ENCODE measurements at places on chromosomes 5 and 9.

DNA sequence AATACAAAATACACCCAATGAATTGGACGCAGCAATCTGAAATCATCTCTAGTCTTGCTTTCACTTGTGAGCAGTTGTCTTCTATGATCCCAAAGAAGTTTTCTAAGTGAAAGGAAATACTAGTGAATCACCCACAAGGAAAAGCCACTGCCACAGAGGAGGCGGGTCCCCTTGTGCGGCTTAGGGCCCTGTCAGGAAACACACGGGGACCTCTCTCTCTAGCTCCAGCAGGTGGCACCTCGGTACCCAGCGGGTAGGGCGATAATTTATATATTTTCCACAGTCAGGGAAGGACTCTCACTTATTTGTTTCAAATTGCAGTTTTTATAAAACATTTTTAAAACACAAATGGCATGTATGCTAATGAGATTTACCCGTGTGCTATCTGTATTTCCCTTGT is 417.1 kb downstream of the KDM4C start:
- no peaks in the 10 kb centered on the region for H3K27me3 ChIP-seq
- H3K4me1 ChIP-seq, result peaks cover 19% of the 10 kb centered on the region
- no peak overlapping the region for H3K27ac ChIP-seq
- peaks cover 33% of the 10 kb centered on the region for H3K36me3 ChIP-seq
- DNase-seq, result no peak

DNA sequence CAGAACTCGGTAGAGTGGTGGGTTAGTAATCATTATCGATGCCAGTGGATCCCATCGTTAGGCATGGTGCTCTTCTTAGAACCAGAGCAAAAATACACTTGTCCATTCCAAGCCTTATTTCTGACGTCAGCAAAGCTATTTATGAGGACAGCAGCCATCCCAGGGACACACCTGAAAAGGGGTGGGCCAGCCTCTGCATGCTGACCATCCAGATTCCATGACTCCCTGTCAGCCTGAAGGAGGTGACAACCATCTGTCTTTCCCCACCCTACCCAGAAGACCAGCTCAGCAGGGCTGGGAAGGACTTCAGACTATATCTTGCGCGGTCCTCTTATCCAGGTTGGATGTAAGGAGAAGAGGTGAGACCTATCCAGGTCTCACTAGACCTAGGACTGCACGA is 5.7 kb upstream of the NIPAL4 start:
- no peak for DNase-seq
- H3K27me3 ChIP-seq, result peaks cover 6% of the 10 kb centered on the region
- no peak overlapping the region for H3K27ac ChIP-seq
- H3K36me3 ChIP-seq, result no peaks in the 10 kb centered on the region

- DNase-seq, result no peak
- no peaks in the 10 kb centered on the region for H3K36me3 ChIP-seq
- no peak overlapping the region for H3K4me3 ChIP-seq
Measured at GRCh38 chr5:116572350-116573278, 2.0 kb downstream of the SEMA6A start.

DNA sequence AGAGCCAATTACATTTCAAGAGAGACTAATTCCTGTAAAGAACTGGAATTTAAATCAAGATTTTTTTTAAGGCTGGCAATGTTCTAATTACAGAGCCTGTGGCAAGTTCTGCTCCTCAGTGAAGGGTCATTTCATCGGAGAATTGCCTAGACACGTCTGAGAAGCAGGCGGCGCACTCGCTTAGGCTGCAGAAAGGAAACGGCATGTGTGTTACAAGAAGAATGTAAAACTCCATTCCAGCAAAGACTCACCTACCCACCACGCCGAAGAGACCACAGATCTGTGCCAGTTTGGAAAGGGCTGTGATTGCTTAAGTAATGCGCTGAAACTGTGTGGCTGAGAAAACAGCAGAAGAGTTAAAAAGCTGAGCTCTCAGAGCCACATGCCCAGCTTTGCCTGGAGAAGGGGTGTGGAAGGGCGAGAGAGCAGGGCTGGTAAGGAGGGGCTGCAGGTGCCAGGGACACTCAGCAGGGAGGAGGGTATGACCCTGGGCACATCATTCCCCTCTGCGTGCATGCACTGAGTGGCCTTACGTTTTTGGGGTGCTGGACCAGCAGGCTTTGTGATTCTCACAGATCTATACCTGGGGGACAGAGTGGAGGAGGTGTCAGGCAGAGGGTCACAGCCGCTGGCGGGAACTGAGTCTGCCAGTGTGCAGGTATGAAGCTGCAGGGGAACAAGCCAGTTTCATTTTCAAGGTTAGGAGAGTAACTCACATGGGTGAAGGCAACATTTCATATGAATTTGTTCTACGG is 17.8 kb upstream of the SLC25A51 start:
- no peaks in the 10 kb centered on the region for H3K36me3 ChIP-seq
- DNase-seq, result no peak
- H3K27ac ChIP-seq, result no peak overlapping the region
- H3K27me3 ChIP-seq, result no peaks in the 10 kb centered on the region
- no peak overlapping the region for H3K4me3 ChIP-seq
- H3K4me1 ChIP-seq, result peaks cover 2% of the 10 kb centered on the region

GRCh38 chr5:100890461-100891008 is 12.5 kb downstream of the ST8SIA4 start:
- H3K4me3 ChIP-seq, result peak overlapping the region; percentile 80
- DNase-seq, result no peak
- peak overlapping the region; percentile 92 for H3K27ac ChIP-seq
- peaks cover 51% of the 10 kb centered on the region for H3K4me1 ChIP-seq
- peaks cover 43% of the 10 kb centered on the region for H3K36me3 ChIP-seq

GRCh38 chr9:112532427-112532826 is 45.8 kb downstream of the KIAA1958 start:
- H3K36me3 ChIP-seq, result no peaks in the 10 kb centered on the region
- DNase-seq, result peak; percentile 34
- H3K27me3 ChIP-seq, result no peaks in the 10 kb centered on the region
- H3K27ac ChIP-seq, result no peak overlapping the region
- H3K4me1 ChIP-seq, result no peaks in the 10 kb centered on the region

- no peak overlapping the region for H3K4me3 ChIP-seq
- no peak overlapping the region for H3K27ac ChIP-seq
- no peaks in the 10 kb centered on the region for H3K4me1 ChIP-seq
Measured at GRCh38 chr9:73667749-73668148, 516.1 kb downstream of the ANXA1 start.

DNA sequence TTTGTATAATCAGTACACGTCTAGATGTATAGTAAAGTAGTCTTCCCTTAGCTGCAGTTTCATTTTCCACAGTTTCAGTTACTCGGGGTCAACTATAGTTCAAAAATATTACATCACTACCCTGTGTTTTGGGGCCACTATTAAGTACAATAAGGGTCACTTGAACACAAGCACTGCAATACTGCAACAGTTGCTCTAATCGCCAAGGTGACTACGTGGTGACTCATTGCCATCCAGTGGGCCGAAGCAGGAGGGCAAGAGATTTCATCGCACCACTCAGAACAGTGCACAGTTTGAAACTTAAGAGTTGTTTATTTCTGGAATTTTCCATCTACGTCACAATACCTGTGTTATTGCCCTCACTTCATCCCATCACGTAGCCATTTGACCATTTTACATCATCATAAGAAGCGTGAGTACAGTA is at the start of gene ARL14EPL:
TSS of gene ARL14EPL (plus strand) at position 379 of the 424 bp plus-strand sequence. CDS start 18,994 bp downstream, outside the sequence.
- no peaks in the 10 kb centered on the region for H3K36me3 ChIP-seq
- H3K4me3 ChIP-seq, result no peak within 1 kb of the TSS
- no peak for DNase-seq
- H3K27ac ChIP-seq, result no peak within 1 kb of the TSS
- no peaks in the 10 kb centered on the region for H3K4me1 ChIP-seq
- peaks cover 9% of the 10 kb centered on the region for H3K27me3 ChIP-seq

DNA sequence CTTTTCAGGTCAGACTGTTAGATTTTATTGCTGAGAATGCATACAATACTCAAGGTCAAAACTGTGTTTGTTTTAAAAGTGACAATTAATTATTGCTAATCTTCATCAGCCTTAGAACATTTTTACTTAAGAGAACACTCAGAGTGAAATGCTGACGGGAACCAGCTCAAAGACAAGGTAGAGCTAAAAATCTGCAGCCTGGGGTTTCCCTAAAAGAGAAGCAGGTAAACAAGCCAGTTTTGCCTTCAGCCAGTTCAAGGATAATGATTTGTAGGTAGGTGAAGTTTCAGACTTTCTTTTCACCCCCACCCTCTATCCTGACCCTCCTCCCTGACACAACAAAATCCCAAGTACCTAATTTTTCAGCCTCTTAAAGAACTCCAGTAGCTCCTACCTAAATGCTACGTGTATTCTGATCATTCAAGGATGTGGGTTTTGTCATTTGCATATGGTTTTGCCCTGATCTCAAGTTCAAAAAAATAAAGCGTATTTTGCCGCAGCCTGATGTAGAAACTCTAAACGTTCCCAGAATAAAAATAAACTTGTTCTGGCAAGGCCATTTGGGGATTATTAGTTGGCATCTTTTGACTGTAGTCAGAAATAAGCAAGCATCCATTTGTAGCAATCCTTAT is 407.2 kb downstream of the EFNA5 start:
- peak; percentile 61 for DNase-seq
- H3K27ac ChIP-seq, result no peak overlapping the region
- H3K36me3 ChIP-seq, result no peaks in the 10 kb centered on the region
- H3K4me1 ChIP-seq, result no peaks in the 10 kb centered on the region

DNA sequence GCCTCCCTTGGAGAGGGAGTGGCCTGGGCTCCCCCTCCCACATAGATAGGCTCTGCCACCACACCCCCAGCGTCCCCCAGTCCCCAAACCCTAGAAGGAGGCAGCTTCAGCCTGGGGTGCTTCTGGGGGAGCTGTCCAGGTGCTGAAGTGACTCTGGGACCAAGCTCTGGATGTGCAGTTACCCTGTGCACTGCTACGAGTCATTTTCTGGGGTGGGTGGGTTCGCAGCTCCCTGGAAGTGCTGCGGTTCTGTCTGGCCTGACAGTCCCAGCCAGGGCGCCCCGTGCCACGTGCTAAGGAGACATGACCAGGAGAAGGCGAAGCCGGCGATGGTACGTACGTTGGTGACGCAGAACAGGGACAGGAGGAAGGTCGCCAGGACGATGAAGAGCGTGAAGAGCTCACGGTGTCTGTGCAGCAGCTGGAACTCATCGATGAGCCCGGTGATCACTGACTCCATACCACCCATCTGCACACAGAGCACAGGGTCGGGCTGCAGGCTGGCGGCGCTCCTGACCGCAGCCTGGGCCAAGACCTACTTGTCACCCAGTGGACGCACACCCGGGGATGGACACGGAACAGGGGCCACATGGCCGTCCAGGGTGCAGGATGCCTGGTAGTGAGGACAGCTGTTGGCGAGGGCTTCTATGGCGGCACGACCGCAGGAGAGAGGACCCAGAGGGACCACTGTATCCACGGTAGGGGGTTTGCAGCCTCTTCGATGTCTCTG is 35.7 kb downstream of the SLC6A3 start:
- no peak overlapping the region for H3K4me3 ChIP-seq
- no peak overlapping the region for H3K27ac ChIP-seq
- peak; percentile 79 for DNase-seq
- H3K27me3 ChIP-seq, result peaks cover 1% of the 10 kb centered on the region

GRCh38 chr5:107296572-107296971 is 374.2 kb downstream of the EFNA5 start:
- H3K36me3 ChIP-seq, result no peaks in the 10 kb centered on the region
- no peak overlapping the region for H3K27ac ChIP-seq
- no peak overlapping the region for H3K4me3 ChIP-seq

DNA sequence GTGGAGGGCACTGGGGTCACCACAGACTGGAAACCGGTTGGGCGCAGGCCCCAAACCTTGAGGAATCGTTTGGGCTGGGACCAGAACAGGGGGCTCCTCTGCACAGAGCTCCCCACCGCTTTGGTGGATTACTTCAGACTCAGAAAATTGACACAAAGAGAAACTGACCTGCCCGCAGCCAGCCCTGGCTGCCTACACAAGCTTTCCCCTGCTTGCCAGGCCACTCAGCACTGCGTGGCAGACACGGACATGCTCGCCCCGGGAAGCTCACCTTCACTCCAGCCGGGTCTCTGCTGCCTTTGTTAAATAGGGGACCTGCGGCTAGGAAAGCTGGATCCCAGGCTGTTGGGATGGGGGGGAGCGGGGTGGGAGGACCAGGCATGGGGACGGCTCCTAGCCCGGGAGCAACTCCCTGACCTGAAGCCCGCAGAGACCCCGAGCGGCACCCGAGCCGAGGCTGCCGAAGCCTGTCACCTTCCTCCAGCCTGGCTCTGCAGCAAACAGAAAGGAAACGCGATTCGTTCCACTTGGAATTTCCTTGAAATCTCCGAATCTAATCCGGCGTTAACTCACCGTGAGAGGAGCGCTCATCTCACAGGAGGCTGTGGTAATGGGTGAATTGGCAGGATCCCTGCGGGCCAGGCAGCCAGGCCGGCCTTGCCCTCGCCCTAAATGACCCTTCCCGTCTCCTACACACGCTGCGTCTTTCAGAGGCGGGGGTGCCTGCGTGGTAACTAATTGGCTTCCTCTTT is 8.8 kb downstream of the PAX5 start:
- peaks cover 1% of the 10 kb centered on the region for H3K36me3 ChIP-seq
- no peak overlapping the region for H3K27ac ChIP-seq
- H3K27me3 ChIP-seq, result peaks cover 85% of the 10 kb centered on the region
- peaks cover 12% of the 10 kb centered on the region for H3K4me1 ChIP-seq
- DNase-seq, result peak; percentile 61

DNA sequence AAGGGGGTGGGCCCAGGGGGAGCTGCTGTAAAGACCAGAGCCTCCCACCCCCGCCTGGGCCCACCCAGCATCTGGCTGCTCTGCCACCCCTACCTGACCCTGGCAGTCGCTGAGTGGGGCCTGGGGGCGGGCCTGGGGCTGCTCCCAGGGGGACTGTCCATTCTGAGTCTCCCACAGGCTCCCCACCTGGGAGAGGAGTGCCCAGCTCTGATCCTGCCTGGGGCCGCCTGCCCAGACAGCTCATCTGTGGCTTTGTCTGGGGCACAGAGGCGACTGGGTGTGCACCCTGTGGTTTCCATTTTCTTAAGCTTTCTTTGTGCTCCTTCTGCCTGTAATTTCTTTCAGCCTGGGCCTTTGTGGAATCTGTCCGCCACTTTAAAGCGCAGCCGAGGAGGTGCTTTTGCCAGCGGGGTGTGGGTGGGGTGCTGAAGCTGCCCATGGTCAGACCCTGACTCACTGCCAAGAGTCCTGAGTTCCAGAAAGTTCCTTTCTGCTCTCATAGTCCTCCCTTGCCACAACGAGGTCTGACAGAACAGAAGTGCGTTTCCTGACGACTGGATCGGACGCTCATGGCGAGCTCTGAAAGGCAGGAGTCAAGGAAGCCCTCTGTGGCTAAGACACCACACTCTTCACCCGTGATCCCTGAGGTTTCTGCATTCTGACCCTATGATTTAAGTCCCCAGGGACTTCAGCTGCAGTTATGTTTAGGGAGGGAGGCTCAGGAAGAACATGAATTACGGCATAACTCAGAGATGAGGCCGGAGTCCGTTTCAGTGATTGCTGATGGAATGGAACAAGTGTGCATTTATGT is 225.0 kb downstream of the FANCC start:
- H3K36me3 ChIP-seq, result no peaks in the 10 kb centered on the region
- no peak for DNase-seq
- H3K4me3 ChIP-seq, result no peak overlapping the region
- H3K27me3 ChIP-seq, result no peaks in the 10 kb centered on the region
- peaks cover 13% of the 10 kb centered on the region for H3K4me1 ChIP-seq

- peaks cover 69% of the 10 kb centered on the region for H3K4me1 ChIP-seq
- H3K27me3 ChIP-seq, result no peaks in the 10 kb centered on the region
- H3K27ac ChIP-seq, result peak overlapping the region; percentile 99
- peaks cover 79% of the 10 kb centered on the region for H3K36me3 ChIP-seq
Measured at GRCh38 chr5:14706615-14707021, 42.1 kb downstream of the OTULIN start.
